Breast epithelium (tissue), 4 donors: ENCODE measurements at places on chromosomes 6 and 20. TPM values are rescaled to one million over a fixed set of nuclear protein-coding genes. Genes with fewer than 3 reads are reported as not detected.

SLPI gene
- total RNA-seq: 248 TPM

CAPN11 gene
- total RNA-seq: 2.9 TPM

EFHC1 gene
- 26.2 TPM for total RNA-seq

RFX6 gene
- total RNA-seq: 1.8 TPM

DNA sequence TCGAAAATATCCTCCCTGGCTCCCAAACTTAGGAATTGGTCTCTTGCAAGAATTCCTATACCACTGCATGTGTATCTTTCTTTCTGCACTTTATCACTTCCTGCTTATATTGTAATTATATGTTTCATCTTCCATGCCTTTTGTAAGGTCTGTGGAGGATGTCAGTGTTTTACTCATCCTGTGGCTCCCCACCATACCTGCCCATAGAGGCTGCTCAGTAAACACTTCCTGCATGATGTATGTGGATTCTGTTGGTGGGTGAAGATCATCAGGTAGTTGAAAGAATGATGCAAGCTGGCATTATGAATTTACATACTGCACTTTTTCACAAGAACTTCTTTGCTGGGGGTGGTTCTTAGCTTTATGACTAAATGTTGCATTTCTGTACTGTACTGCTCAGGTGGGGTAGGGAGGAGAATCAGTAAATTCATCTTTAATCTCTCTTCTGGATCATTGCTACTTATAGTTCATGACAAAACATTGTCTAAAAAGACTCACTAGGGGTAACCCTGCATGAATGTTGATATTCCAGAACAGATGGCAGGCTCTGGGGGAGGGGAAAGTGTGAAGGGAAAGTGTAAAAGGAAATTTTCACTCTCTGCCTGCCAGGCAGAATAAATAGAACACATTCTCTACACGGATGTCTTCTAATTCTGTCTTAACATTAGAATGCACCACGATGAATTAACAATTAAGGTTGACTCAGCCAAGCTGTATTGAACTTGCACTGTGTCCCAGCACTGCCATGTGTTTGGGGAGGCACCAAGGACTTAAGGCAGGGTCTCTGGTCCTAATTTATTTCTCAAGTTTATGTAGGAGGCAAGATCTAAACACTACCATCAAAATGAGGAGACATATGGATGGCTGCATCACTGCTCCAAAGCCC, 36.0 kb upstream of the KLHL31 start:
- DNase-seq: no peak

GRCh38 chr6:53266553-53267090, 82.1 kb downstream of the ELOVL5 start:
- DNase-seq: no peak

GRCh38 chr6:158268361-158269147, 43.7 kb upstream of the TULP4 start:
- DNase-seq: no peak

DNA sequence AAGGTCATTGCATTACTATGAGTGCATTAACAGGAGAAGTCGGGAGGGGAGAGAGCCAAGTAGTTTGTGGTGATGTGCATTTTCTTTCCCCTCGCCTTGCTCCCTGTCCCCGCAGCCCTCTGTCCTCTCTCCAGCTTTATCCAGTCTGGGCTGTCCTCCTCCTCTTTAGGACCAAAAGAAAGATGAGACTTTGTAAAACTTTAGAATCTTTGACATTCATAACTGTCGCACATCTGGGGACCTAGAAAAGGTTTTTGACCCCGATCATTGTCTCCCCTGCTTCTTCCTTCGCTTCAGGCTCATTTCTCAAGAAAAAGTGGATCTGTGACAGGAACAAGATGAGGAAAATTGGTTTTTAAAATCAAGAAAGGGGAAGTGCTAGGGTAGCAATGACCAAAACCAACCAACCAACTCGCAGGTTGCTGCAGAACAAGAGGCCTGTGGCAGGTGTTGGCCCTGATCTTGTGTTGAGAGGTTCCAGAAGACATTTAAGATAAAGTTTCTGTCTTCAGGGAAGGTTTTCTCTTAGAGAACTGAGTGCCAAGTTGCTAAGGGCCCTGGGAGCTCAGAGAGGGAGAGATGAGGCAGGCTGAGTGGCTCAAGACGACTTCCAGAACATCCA, 17.6 kb downstream of the SYTL3 start:
- DNase-seq: no peak

DNA sequence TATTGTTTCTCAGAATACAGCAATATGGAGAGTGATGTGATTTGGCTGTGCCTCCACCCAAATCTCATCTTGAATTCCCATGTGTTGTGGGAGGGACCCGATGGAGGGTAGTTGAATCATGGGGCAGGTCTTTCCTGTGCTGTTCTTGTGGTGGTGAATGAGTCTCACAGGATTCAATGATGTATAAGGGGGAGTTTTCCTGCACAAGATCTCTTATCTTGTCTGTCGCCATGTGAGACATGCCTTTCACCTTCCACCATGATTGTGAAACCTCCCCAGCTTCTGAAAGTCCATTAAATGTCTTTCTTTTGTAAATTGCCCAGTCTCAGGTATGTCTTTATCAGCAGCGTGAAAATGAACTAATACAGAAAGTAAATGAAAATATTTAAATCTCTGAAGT, 234.8 kb upstream of the TENT5A start:
- no peak for DNase-seq

DNA sequence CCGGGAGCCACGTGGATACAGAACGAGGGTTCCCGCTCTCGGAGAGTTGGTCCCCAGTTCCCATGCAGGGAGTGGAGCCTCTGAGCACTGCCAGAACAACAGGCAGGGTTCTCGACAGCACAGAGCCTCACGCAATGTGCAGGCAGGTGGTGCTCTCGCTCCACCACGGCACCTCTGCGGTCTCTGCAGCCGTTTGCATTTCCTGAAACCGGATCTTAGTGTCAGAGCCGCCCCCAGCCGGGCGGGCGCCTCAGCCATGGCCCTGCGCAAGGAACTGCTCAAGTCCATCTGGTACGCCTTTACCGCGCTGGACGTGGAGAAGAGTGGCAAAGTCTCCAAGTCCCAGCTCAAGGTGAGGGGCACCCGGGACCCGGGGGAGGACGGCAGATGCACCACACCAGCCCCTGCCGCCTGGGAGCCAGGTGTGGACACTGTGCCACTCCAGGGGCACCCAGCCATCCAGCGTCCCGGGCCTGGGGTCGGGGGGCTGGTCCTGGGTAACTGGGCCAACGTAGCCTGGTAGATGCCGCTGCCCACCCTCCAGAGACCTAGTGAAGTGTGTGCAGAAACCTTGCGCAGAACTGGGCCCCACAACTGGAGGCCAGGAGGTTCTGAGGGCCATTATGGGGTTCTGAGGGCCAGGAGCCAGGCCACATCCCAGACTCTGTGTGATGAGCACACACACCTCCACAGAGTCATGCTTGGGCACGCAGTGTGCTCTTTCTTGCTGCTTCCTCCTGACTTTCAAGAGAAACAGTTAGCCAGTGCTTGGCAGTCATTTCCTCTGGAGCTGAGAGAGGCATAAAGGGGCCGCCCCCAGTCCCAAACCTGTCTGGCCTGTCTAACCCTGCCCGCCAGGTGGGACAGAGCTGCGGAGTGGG, at the start of gene DEF6:
Gene DEF6, plus strand, starts transcription at position 218 of the 881 bp plus-strand sequence. Its CDS starts 39 bp downstream, at position 257.
- peak; percentile 88 for DNase-seq

DNA sequence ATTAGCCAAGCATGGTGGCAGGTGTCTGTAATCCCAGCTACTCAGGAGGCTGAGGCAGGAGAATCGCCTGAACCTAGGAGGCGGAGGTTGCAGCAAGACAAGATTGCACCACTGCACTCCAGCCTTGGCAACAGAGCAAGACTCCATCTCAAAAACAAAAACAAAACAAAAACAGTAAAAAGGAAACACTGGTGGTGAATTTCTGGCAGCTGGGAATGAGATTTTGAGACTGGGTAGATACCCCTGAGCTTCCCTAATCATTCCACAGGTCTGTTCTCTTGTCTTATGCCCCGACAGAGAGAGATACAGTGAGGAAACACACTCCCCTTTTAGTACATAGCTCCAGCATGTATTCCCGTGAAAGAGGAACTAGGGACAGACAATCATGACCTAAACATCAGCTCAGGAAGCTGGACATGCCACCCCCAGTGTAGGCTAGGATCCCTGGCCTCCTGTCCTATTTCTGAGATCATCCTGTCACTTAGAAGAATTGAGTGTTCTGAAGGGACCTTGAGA, 9.6 kb downstream of the MAN1A1 start:
- no peak for DNase-seq

DNA sequence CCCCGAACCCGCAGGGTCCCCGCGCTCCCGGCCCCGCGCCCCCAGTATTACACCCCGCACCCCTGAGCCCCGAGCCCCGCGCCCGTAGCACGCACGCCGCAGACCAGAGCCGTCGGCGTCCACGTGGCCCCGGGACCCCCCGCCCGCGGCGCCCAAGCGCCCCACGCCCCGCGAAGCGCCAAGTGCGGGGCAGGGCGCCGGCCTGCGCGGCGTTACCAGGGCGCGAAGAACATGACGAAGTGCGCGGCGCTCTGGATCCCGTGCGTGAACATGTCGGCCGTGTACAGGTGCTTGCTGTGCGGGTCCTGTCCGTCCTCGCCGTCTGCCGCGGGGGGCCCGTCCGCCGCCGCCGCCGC, 312 bp downstream of the TXNDC5 start:
- DNase-seq: no peak
